Stimulated activated CD8-positive, alpha-beta memory T cell treated with anti-CD3 and anti-CD28 coated beads, Interleukin-7, amount 100 ng/mL, for 48 hours (primary cell): ENCODE measurements at places on chromosomes 11 and 22.

DNA sequence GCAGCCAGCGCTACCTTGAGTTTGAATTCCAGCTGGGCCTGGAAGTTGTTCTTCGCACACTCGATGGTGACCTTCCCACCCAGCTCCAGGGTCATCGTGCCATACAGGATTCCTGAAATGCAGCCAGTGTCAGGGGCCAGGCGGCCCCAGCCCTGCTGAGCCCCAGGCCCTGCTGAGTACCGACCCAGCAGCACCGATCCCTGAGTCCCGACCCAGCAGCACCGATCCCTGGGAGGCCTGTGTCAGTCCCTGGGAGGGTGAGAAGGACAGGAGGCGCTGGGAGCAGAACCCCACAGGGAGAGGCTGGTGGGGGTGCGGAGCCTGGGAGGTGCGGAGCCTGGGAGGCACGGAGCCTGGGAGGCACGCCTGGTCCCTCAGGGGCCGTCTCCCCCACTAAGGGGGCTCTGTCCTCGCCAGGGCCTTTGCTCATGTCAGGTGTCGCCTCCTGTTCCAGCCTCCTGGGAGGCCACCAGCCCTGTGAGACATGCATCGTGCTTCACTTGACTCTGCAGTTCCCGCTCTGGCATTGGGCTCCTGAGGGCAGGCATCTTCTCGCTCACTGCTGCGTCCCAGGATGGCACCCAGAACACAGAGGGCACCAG lies 37.1 kb upstream of the CARS1 start:
- DNase-seq, result no peak

- DNase-seq, result no peak
Observed at GRCh38 chr11:15202626-15203025, 87.9 kb downstream of the INSC start.

DNA sequence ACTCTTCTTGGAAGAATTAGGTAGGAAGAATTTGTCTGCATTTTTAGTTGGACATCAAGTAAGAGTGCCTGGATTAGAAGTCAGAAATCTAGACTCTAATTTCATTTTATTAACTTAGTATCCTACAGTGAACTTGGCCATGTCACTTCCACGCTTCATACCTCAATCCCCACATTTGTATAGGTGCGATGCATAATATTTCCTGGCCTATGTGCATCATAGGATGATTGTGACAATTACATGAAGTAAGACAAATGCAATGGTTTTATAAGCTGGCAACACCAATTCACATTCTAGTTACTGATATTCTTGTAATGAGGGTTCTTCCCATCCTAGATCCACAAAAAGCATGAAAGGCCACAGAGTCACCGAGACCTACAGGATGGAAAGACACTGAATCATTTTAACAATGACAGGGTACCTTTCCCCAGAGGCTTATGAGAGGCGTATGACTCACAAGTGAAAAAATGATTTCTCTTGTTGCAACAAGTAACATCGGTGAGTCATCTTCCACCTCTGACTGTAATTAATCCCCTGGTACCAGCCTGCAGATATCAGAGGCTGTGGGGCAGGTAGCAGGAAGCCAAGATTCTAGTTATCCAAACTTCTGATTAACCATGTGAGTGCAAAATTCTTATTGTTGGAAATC lies 56.0 kb upstream of the OR5AK2 start:
- no peak for DNase-seq

GRCh38 chr11:118226781-118227180 lies 2.0 kb upstream of the JAML start:
- no peak for DNase-seq
